ENCODE measurements at places on chromosomes 4 and X.

- no peak for DNase-seq
These were observed 10.4 kb upstream of the CDK16 start for GRCh38 chrX:47208108-47208507.

GRCh38 chrX:26822448-26822847 lies 606.5 kb downstream of the MAGEB5 start:
- no peak for DNase-seq

DNA sequence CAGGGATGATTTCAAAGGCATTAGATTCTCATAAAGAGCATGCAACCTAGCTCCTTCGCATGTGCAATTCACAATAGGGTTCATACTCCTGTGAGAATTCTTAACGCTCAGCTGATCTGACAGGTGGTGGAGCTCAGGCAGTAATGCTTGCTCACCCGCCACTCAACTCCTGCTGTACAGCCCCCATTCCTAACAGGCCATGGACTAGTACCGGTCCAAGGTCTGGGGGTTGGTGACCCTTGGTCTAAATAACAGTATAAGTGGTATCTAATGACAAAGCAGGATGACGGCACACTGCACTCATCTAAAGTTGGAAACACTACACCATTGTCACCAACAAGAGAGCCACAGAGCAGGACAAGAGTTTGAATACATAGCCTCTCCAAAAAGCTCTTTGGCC lies 28.5 kb downstream of the ADGRA3 start:
- DNase-seq = no peak

GRCh38 chrX:150451953-150452352 lies 88.8 kb downstream of the MAMLD1 start:
- DNase-seq = no peak

DNA sequence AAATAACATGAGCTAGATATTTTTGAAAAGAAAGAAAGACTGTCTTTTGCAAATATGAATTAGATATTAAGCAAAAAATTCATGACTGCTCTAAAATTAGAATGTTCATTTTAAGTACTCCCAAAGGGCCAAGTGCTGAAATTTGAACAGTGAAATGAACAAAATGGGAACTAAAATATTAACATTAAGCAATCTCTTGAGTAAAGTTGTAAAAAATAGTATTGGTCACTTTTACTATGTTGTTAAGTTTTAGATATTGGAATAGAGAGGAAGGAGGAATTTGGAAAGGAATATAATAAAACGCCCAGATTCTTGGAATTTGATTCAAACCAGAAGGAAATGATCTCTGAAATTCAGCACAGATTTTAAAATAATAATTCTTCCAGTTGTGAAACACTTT lies 125.9 kb upstream of the ANK2 start:
- DNase-seq = no peak

DNA sequence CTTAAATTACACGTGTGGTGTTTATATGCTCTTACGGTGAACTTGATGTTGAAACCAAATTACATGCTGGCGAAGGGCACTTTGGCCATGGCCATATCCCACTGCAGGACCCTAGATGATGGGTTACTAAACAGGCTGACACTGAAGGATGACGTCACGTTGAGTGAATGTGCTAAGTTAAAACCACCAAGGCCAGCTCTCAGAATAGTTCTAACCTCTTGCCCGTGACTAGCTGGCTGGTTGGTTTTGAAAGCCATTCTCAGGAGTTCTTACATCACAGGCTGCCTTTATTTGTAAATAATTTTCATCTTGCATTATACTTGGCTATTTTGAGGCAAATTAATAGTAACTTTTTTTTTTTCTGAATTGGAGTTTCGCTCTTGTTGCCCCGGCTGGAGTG lies 41.3 kb upstream of the PHEX start:
- no peak for DNase-seq

All from cerebellar nuclear complex (tissue), 1 donor.